ENCODE measurements at places on chromosomes 6 and 20.

DNA sequence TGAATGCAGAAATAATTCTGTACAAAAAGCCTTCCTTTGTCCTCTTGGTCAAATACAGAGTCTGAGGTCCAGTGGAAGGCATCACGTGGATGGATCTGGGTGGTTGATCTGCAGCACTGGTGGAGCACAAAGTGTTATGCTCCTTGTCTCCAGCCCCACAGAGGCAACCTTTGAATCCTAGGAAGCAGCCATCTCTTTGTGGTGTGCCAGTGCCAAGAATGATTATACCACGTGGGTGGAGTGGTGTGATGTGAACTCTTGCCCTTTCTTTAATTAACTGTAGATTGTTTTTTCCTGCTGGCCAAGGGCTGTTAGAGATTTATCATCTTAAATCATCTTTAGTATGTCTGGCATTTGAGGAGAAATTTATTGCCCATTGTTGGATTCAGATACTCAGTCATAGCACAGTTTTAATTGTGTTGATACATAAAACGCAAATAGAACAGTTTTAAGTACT lies 31.1 kb downstream of the NCOA7 start:
- DNase-seq: no peak

- no peak for DNase-seq
Measured at GRCh38 chr6:37135835-37136694, 33.9 kb upstream of the PIM1 start.

- no peak for DNase-seq
Measured at GRCh38 chr20:25299806-25300205, 51.9 kb downstream of the PYGB start.

DNA sequence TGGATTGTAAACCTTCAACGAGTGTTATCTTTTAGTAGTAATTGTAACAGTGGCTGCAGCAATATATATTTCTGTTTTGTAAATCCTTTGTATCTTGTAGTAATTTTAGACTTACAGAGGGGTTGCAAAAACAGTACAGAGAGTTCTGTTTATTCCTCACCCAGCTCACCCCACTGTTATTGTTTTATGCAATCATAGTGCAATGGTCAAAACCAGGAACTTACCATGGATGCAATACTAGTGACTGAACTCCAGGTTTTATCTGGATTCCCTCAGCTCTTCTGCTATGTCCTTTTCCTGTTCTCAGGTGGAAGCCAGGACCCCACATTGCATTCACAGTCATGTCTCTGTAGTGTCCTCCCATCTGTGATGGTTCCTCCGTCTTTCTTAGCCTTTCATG lies 42.5 kb upstream of the NKX2-2 start:
- no peak for DNase-seq

DNA sequence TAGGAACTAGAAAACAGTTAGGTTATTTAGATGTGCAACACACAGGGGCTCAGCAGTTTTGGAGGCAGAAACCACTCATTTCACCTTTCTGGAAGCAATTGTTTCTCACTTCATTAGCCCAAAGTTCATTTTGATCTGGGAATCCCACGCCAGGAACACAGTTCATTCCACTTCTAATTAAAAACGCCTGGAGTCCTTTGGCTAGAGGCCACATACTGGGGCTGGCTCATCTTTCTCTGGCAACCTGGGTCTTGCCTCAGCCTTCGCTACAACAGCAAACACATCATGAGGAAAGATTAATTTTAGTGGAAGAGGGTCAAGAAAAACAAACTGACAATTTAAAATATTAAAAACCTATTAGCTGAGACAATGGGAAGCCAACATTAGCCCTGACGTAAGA lies 69.7 kb downstream of the RFPL4B start:
- no peak for DNase-seq

GRCh38 chr6:44867571-44868334 lies 460.4 kb upstream of the RUNX2 start:
- DNase-seq: no peak

GRCh38 chr20:57938158-57939108 lies 228.6 kb upstream of the PMEPA1 start:
- DNase-seq: no peak

DNA sequence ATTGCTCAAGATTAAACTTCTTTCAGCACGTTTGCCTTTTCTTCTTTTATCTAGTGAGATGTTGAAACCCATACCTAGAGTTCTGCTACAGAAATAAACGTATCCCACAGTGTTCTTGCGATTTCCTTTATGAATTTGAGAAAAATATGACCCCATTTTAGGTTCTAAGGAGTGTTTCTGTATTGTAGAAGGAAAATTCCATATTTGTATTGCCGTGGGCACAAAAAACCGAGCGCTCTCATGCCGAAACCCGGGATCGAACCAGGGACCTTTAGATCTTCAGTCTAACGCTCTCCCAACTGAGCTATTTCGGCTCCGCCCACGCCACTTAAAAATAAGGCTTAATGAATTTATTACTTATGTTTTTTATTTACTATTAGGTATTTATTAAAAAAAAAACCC lies 23.7 kb downstream of the ZNF311 start:
- peak; percentile 77 for DNase-seq

DNA sequence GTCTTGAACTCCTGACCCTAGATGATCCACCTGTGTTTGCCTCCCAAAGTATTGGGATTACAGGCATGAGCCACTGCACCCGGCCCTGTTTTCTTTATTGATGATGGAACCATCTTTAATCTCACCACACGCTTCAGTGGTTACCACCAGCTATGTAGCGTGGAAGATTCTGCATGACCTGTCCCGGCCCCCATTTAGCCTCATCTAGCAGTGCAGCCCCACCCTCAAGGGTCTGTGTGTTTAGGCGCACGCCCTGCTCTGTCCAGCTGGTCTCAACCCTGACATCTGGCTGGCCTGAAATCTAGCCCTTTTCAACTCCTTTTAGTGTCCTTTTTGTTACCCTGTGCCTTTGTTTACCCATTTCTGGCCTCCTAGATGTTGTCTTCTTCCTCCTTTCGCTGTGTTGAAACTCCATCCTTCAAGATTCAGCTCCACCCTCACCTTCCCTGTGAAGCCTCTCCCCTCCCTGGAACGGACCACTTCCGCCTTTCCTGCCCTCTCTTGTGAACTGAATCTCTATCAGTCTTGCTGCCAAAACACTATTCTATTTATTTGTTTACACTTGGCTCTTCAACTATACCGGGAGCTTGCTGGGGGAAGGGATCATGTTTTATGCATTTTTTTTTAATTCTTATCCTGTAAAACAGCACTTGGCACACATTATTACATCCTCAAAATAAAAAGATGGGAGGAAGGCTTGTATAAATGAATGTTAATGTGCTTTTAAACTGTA lies 101.0 kb upstream of the MTHFD1L start:
- DNase-seq: no peak

DNA sequence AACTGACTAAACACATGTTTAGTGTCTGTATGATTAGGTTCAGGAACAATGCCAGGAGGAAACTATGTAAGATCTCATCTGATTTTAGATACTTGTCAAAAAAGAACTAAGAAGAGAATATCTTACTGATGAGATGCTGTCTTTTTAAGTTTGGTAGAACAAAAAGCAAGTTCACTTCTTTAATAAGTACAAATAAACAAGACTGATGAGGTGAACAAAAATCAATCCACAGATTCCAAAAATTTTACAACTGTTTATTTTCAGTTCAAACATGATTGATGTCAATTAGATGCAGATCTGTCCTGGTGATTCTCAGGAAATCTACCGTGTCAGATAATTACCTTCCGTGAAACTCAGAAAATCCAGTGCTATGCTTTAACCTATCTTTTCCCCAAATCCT lies 24.9 kb downstream of the EPHA7 start:
- no peak for DNase-seq

DNA sequence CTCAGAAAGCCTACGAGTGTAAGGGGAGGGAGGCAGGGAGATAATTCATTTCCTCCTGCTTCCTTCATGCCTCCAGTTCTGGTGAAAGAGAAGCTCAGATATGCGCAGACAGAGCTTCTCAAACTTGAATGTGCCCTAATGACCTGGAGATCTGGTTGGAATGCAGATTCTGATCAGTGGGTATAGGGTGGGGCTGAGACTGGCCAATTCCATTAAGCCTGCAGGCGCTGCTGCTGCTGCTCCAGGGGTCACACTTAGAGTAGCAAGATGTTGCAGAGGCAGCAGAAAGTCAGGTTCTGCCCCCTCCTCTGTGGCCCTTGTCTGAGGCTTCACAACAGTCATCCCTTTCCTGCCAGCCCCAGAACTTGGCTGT lies 161.0 kb downstream of the DHX35 start:
- DNase-seq: no peak

GRCh38 chr6:2522521-2522920 lies 228.2 kb downstream of the MYLK4 start:
- no peak for DNase-seq

GRCh38 chr6:169450097-169450496 lies 196.5 kb upstream of the THBS2 start:
- no peak for DNase-seq

DNA sequence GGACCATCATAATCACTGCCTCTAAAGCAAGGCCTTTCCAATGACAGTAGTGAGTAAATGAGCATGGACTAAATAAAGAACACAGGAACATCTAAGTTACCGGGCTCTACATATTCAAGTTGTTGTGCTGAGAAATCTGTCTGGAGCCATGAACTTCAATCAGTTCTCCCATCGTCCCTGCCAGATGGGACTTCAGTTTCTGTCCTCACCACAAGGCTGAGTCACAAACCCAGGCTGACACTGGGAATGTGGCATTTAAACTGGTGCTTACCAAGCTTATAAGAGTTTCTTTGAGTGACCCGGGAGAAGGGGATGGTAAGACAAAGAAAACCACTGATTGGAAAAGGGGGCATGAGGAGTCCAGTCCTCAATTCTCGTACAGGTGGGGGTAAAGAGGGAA lies 497.0 kb downstream of the MAFB start:
- DNase-seq: no peak

GRCh38 chr20:20446425-20447015 lies 78.6 kb downstream of the INSM1 start:
- DNase-seq: no peak

DNA sequence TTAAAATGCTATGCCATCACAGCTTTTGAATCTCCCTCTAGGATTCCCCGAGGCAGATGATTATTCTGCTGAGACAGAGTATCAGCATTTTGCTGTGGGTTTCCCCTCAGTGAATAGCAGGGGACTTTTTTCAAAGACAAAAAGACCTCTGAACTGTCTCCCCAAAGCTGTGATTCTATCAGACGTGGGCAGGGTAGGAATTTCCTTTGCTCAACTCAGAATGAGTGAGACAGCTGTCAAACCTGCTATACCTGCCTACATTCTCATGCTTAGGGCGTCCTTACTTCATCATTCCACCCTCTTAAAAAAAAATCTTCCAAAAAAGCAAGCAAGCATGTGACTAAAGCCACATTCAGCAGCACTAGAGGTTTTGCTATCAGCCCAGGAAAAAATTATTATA lies 147.6 kb upstream of the FAM83B start:
- DNase-seq: no peak

- DNase-seq: no peak
Measured at GRCh38 chr20:15814911-15815310, 758.3 kb downstream of the KIF16B start.

DNA sequence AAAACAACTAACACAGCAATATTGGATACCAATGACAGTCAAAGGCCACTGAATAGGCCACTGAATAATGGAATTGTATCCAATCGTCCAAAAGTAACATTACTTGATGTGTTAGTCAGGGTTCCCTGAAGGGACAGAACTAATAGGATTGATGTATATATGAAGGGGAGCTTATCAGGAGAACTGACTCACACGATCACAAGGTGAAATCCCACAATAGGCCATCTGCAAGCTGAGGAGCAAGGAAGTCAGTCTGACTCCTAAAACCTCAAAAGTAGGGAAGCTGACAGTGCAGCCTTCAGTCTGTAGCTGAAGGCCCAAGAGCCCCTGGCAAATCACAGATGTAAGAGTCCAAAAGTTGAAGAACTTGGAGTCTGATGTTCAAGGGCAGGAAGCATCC lies 571.4 kb downstream of the PRKN start:
- no peak for DNase-seq

GRCh38 chr6:169328112-169328801 lies 74.6 kb upstream of the THBS2 start:
- DNase-seq: no peak

DNA sequence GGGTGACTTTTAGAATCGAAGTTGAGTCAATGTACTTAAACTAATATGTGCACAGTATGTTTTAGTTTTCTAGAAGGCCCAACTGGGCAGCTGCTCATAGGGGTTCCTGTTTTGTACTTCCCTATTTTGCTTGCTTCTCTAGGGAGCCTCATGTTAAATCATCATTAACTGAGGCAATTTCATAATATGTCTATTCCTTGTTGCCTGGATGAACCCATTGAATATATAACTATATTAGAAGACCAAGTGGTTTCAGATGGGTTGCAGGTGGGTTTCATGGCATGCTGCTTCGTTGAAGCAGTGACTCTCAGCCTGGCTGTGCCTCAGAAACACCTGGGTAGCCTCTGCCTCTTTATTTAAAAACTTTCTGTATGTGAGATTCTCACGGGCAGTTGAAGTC lies 22.2 kb downstream of the CARMIL1 start:
- no peak for DNase-seq

DNA sequence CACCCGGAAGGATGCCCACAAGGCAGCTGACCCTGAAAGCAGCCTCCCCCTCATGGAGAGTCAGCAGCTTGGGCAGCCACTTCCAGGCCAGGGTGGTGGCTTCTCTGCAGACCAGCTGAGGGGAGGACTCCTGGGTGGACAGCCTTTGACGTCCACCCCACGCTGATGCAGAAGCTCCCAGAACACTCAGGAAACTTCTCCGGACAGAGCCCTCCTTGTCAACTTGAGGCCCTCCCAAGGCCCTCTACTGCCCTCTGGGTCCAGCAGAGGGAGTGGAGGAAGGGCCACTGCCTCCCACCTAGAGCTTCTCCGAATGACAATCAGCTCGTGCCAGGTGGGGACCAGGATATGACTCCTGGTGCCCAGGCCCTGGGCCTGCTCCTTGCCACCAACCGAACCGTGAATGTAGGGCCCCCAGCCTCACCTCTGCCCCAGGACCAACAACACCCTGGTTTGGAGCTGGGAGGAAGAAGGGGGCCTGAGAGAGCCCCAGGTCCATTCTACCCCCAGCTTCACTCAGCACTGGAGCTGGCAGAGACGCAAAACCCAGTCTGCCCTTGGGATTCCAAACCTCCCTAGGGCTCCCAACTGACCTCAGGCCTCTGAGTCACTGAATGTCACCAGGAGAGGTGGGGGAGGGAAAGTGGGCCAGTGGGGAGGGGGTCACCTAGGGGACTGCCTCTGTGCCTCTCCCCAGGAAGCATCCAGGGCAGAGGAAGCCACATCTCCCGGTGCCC lies 10.9 kb upstream of the SLC22A7 start:
- no peak for DNase-seq

GRCh38 chr6:128899341-128900050 lies 16.6 kb downstream of the LAMA2 start:
- no peak for DNase-seq

DNA sequence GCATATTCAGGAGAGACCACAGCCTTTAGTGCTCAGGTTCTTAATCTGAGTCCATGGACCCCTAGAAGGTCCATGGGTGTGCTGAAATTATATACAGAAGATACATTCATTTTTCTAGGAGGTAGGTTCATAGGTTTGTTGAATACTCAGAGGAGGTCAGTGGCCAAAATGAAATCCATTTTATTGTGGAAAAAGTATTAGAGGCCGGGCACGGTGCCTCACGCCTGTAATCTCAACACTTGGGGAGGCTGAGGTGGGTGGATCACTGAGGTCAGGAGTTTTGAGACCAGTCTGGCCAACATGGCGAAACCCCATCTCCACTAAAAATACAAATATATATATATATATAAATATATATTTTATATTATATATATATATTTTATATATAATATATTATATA lies 9.0 kb upstream of the UST start:
- no peak for DNase-seq

- DNase-seq: no peak
Measured at GRCh38 chr6:25054469-25054868, 118.7 kb upstream of the RIPOR2 start.

Data from stimulated activated CD4-positive, alpha-beta T cell treated with anti-CD3 and anti-CD28 coated beads, Interleukin-12 subunit alpha, Interleukin-12 subunit beta, amount 100 ng/mL, for 4 hours (primary cell).